Esophagus mucosa (tissue), 1 donor: ENCODE measurements at places on chromosomes 7 and 10.

DNA sequence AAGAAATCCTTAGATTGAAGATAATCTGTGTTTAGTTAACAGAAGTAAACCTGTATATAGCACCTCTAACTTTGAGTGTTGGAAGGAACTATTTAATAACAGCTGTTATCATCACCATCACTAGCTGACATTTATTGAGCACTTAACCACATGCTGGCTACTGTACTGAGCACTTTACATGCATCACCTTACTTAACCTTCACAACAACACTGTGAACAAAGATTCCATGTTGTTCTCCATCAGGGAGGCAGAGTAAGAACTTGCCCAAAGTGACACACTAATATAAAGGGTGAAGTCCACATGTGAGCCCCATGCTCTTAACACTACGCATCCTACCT lies 182.2 kb downstream of the ST7 start:
- no peak for ATAC-seq

DNA sequence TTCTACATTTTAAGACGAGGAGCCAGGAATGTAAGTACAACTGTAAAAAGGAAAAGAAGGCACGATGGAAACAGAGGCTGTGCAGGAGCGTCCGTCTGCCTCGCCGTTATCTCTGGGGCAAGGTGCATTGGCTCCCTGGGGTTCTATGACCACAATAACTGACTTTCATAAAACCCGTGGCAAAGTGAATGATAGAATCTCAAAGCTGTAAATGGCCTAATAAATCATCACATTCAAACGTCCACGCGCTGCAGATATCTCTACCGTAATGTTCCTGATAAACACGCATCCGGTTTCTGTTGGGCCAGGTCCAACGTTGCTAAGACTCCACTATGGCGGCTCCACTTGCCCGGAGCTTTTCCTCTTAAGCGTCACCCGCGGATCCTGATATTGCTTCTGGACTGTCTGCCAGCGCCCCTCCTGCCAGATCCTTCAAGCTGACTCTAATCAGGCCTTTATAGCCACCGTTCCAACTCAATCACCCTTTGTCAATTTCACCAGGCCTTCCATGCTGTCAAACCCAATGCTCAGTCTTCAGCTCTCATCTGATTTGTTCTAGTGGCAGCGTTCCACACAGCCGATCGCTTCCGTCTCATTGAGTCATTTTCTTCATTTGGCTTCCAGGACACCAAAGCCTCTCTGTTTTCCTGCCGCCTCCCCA lies 265.6 kb upstream of the FOXK1 start:
- no peak for ATAC-seq

DNA sequence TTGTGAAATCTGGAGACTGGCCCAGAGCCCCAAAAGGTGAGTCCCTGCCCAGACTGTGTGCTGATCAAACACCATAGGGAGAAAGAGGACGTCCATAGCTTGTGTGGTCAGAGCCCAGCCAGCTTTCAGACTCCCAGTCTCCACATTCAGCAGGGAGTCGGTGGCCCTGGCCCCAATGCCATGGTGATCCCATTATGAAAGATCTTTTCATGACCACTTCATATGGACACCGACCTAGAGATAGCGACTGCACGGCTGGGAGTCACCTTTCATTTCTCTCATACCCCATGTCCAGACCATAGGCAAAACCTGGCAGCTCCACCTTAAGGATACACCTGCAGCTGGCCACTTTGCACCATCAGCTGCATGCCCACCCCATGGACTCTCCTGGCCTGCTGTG lies 126.4 kb downstream of the ARHGAP22 start:
- ATAC-seq, result peak; percentile 19

DNA sequence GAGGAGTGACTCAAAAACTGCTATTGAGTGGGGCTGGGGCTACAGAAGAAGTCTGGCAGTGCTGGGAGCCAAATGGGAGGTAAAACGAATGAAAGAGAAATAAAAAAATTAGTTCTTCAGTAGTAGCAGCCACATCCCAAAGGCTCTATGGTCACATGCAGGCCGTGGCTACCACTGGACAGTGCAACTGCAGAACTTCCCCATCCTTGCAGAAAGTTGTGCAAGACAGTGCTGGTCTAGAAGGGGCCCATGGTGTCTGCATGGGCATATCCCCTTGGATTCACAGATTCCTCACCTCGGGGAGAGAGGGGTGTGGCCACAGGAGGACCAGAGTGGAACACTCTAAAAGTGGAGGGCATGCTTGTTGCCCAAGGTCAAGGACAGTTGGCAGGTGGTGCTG lies 47.6 kb downstream of the RPS24 start:
- no peak for ATAC-seq

DNA sequence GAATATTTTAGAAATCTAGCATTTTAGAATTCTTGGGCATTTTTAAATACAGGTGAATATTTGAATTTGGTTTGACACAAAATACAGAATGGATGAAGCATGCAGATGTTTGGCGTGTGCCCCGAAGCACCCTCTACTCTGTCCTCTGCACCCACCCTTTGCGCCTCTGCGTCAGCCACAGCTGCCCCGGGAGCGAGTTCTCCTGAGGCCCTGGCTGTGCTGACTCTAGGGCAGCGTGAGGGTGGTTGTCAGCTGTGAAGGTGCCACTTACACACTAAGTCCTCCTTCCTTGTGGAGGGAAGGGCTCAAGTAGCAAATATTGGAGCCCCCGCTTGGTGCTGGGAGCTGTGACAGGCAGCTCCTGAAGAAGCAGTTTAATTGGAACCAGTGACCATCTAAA lies 48.4 kb downstream of the DAGLB start:
- peak; percentile 14 for ATAC-seq

GRCh38 chr7:16318989-16319915 lies 102.1 kb downstream of the CRPPA start:
- peak; percentile 67 for ATAC-seq

DNA sequence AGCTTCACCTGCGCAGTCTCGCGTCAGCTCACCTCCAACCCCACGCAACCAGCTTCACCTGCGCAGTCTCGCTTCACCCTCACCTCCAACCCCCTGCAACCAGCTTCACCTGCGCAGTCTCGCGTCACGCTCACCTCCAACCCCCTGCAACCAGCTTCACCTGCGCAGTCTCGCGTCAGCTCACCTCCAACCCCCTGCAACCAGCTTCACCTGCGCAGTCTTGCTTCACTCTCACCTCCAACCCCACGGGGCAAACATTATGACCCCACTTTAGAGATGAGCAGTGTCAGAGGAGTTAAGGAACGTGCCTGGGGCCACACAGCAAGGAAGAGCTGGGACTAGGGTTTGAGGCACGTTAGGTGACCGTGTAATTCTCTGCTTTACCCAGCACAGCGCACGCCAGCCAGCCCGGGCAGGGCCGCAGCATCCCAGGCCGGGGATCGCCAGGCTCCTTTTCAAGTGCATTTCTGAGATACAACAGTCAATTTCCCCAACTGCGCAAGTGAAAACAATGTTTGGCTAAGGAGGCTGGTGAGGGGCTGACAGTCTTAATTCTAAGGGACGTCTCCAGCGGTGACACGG lies 22.6 kb upstream of the PDGFA start:
- ATAC-seq, result no peak

- ATAC-seq, result no peak
Measured at GRCh38 chr7:48734695-48735406, 189.5 kb upstream of the CDC14C start.

- no peak for ATAC-seq
Measured at GRCh38 chr7:151091431-151091830, 5.2 kb downstream of the AGAP3 start.

DNA sequence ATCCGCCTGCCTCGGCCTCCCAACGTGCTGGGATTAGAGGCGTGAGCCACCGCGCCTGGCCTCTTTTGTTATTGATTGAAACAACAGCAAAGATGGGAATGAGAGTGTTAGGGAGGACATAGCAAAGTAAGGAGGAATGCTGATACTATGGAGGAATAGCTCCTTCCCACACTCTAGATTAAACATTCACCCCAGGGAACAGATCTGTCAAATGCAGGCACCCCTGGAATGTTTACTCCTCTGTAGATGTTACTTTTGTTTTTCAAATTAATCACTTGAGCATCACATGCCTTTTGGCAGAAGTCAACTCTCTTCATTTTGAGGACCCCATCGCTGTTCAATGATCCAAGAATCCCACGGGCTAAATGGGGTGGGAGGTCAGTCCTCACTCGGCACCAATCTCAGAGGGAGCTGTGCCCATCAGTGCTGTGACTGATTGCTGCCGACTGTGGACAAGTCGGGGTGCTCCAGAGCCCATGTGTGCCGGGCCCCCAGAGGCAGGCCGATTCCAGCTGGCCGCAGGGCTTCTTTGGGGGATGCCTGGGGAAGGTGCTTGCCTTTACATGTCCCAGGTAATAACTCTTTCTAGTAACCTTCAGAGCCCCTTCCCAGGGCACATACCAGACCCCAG lies 10.2 kb upstream of the COBL start:
- no peak for ATAC-seq

GRCh38 chr7:7808156-7808555 lies 89.7 kb upstream of the RPA3 start:
- no peak for ATAC-seq

GRCh38 chr7:151727579-151728285 lies 149.2 kb downstream of the PRKAG2 start:
- ATAC-seq, result peak; percentile 94

DNA sequence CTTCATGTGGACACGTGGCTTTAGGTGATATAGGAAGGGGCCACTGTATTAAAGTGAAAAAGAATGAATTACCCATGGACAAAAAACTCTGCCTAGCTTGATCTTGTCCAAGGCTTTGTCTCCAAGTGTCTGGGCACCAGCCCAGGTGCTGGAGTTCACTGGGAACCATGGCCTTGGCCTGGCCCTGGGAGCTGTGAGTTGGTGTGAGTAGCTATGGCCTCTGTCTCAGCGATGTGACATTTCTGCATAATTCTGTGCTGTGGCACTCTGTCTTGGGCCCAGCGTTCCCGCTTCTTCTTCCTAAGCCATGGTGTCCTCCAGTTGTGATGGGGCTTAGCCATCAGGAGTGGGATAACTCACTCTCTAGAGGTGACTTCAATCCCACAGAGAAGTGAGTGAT lies 119.0 kb upstream of the PPP2R2D start:
- ATAC-seq, result no peak

DNA sequence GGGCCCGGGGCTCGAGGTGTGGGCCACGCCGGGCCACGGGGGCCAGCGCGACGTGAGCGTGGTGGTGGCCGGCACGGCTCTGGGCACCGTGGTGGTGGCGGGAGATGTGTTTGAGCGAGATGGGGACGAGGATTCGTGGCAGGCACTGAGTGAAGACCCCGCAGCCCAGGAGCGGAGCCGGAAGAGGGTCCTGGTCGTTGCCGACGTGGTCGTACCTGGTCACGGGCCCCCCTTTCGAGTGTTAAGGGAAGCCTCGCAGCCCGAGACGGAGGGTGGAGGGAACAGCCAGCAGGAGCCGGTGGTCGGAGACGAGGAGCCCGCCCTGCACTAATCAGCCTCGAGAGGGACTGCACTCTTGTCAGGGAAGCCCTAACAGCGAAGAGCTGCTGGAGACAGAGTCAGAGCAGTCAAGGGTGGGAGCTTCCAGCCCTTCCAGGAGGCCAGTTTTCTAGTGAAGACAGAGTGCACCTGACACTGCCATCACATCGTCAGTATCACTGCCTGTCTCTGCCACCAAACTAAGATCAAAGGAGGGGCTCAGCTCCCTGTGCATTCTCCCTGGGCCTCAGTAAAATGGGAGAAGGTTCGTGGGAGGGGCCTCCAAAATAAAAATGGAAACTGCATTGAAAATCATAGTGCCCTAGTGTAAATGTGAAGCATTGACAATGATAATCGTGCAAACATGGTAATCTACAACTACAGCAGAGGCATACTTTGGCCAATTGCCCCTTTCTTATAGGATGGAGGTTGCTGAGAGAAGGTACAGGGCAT lies 1.3 kb downstream of the MBLAC1 start:
- ATAC-seq, result no peak

DNA sequence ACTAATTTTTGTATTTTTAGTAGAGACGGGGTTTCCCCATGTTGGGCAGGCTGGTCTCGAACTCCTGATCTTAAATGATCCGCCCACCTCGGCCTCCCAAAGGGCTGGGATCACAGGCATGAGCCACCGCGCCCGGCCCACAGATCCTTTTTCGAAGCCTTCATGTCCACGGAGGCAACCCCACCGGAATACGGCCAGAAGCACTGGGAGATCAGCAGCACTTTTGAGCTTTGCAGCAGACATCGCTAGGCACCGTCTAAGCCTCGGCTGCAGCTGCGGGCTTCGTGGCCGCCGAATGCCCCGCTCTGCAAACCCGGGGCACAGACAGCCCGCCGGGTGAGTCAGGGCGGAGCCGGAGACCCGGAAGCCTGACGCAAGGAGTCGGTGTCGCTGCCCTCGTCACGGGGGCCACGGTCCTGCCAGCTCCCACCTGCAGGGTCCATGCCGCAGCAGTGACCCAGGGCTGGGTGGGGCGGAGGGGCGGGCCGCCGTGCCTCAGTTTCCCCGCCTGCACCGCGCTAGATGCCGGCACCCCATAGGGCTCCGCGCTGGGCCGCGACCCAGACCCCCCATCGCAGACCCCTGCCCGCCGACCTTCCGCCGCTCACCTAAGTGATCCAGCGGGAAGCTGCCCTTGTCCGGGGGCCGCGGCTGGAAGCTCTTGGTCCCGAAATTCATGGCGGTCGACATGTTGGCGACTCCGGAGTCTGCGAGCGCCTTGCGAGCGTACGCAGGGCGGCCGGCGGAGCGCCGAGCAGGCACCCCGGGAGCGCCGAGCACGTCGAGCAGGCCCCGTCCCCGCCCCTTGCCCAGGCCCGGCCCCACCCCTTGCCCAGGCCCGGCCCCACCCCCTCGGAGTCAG lies at the start of gene COX19:
Gene COX19 (minus strand): TSS at position 730 of the 862 bp plus-strand sequence. CDS start 40 bp downstream, at position 690.
- peak; percentile 97 for ATAC-seq

- peak; percentile 74 for ATAC-seq
Measured at GRCh38 chr10:32005050-32005449, 51.2 kb downstream of the KIF5B start.

DNA sequence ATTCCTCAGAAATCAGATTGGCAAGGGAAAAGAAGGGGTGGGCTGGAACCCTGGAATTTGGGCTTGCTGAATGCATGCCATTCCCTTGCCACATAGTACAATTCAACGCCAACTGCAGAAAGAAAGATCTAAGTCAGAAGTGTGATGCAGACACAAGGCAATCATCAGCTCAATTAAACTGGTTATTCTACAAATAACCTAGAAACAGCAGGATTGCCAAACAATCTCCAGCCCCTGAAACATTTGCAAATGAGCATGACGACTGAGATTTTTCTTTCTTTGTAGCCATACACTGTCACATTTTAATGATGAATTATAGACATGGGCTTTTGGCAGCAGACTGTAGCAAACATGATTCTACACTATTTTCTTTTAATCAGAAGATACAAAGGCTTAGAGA lies 16.5 kb upstream of the CREB5 start:
- ATAC-seq, result peak; percentile 13

- ATAC-seq, result no peak
Measured at GRCh38 chr7:126361183-126361582, 891.6 kb downstream of the GRM8 start.

- ATAC-seq, result peak; percentile 28
Measured at GRCh38 chr10:92688927-92689662, 660 bp upstream of the HHEX start.
